Activated gamma-delta T cell treated with Interleukin-2 at 50 U/mL for 16 hours (primary cell): ENCODE measurements at places on chromosomes 2 and 18.

- DNase-seq = no peak
Observed at GRCh38 chr2:24818721-24819167, 25.5 kb downstream of the CENPO start.

- no peak for DNase-seq
Observed at GRCh38 chr2:213104092-213104902, 47.1 kb downstream of the IKZF2 start.

DNA sequence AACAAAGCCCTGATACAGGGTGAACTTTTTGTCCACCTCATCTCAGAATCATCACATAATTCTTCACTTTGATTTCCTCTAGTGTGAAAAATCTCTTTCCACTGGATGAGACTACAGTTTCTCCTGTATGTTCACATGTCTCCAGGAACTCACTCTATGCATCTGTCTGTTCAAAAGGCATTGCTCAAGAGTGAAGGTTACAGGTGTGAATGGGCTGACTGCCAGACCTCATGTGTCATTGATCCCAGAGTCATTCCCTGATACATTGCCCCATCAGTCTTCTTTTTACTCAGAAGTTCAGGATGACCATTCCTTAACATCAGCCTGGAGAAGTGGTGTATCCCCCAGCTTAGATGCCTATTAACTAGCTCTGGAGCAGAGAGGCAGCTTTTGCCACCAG is 4.4 kb upstream of the DSC3 start:
- DNase-seq = no peak

DNA sequence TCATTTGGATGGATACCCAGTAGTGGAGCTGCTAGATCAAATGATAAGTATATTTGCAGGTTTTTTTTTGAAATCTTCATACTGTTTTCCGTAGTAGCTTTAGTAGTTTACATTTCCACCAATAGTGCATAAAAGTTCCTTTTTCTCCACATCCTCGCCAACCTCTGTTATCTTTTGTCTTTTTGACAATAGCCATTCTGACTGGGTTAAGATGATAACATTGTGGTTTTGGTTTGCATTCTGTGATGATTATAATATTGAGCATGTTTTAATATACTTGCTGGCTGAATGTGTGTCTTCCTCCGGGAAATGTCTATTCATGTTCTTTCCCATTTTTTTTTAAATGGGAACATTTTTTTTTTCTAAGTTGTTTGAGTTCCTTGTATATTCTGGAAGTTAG is 260.0 kb downstream of the GULP1 start:
- no peak for DNase-seq

- DNase-seq = no peak
Observed at GRCh38 chr2:234583331-234583730, 86.5 kb upstream of the ARL4C start.

- no peak for DNase-seq
Observed at GRCh38 chr2:109257653-109258052, 128.6 kb downstream of the SH3RF3 start.
